ENCODE measurements at places on chromosomes 3 and 15. TPM values are rescaled to one million over a fixed set of nuclear protein-coding genes. Genes with fewer than 3 reads are reported as not detected.

Gene IL17RE
- total RNA-seq, result 0.99 TPM

Gene SAMD7
- not detected for total RNA-seq

Gene ACAN
- total RNA-seq, result under 0.01 TPM

Gene TTLL3
- total RNA-seq, result 10.0 TPM

Gene GOLGA6D
- not detected for total RNA-seq

Gene LRRN1
- 0.33 TPM for total RNA-seq

Gene SLITRK3
- total RNA-seq, result not detected

Gene PLA2G4D
- not detected for total RNA-seq

Gene PXK
- total RNA-seq, result 56.8 TPM

Gene AHSG
- not detected for total RNA-seq

Gene KCNMB3
- total RNA-seq, result 1.5 TPM

Gene C3orf20
- not detected for total RNA-seq

Data from fibroblast of lung (primary cell).